ENCODE measurements at places on chromosomes 2 and 18.

DNA sequence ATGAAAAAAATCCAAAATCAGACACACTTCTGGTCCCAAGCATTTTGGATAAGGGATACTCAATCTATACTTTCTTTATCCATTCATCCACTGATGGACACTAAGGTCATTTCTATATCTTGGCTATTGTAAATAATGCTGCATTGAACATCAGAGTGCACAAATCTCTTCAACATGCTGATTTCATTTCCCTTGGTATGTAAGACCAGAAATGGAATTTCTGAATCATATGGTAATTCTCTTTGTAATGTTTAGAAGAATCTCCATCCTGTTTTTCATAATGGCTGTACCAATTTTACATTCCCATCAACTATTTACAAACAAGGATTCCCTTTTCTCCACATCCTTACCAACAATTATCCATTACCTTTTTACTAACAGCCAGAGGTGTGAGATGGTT, 33.7 kb upstream of the MCM6 start:
- no peak for DNase-seq

GRCh38 chr2:145760781-145761649, 1241.1 kb upstream of the ZEB2 start:
- no peak for DNase-seq

- DNase-seq = peak; percentile 48
These were observed 95.9 kb downstream of the NEB start for GRCh38 chr2:151638191-151638933.

DNA sequence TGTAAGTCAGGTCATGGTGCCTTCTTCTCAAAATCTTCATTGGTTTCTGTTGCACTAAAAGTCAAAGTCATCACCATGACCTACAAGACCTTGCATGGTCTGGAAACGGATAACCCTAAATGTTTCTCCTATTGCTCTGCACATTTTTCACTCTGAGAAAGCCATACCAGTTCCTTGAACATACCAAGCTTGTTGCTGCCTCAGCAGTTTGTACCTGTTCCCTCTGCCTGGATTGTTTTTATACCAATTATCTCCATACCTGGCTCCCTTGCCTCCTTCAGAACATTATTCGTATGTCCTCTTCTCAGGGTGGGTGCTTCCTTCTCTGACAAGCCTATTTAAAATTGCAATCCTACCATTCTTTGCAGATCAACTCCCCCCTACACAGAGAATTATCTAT, 498.4 kb downstream of the DSC3 start:
- no peak for DNase-seq

- no peak for DNase-seq
These were observed 58.9 kb upstream of the ARL4C start for GRCh38 chr2:234555616-234556249.

DNA sequence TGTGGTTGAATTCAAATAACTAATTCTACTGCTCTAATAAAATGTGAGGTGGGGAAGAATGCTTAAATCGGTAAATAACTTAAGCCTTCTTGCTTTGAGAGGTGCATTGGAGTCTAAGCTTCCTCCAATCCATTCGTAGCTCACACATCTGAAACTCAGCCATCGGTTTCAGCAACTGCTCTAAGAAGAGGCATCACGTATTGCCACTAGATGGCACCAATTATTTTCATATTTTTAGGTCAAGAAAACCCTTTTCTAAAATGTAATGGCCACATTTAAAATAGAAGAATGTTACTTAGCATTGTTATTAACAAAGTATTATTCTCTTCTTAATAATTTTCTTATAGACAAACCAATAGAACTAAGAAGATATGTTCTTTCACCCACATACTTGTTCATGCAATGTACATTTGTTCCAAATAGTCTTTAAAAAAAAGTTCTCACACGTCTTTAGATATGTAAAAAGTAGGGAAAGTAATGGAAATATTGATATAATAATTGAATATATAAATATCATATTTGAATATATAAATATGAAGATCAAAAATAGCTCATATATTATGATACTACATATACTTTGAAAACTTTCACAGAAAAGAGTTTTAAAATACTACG, 229.8 kb downstream of the CCDC178 start:
- DNase-seq = peak; percentile 17

DNA sequence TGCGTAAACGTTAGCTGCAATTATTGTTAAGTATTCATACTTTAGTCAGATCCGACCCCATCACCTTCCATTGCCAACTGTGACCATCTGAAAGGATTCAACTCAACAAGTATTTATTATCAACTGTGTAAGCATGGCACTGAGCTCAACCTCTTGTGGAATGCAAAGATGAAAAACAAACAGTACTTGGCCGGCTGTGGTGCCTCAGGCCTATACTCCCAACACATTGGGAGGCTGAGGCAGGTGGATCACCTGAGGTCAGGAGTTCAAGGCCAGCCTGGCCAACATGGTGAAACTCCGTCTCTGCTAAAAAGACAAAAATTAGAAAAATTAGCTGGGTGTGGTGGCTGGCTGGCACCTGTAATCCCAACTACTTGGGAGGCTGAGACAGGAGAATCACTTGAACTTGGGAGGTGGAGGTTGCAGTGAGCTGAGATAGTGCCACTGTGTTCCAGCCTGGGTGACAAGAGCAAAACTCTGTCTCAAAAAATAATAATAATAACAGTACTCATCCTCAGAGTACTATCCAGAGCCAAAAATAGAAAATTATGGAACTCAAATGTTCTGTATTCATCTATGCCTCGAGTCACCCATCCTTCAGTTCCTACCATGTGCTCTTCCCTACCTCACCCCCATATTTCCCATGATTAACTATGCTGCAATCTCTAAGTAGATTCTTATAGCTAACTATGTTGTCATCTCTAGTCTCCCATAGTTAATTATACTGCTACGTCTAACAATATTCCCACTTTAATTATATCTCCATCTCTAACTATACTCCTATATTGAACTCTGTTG, 8.6 kb upstream of the MREG start:
- peak; percentile 53 for DNase-seq

DNA sequence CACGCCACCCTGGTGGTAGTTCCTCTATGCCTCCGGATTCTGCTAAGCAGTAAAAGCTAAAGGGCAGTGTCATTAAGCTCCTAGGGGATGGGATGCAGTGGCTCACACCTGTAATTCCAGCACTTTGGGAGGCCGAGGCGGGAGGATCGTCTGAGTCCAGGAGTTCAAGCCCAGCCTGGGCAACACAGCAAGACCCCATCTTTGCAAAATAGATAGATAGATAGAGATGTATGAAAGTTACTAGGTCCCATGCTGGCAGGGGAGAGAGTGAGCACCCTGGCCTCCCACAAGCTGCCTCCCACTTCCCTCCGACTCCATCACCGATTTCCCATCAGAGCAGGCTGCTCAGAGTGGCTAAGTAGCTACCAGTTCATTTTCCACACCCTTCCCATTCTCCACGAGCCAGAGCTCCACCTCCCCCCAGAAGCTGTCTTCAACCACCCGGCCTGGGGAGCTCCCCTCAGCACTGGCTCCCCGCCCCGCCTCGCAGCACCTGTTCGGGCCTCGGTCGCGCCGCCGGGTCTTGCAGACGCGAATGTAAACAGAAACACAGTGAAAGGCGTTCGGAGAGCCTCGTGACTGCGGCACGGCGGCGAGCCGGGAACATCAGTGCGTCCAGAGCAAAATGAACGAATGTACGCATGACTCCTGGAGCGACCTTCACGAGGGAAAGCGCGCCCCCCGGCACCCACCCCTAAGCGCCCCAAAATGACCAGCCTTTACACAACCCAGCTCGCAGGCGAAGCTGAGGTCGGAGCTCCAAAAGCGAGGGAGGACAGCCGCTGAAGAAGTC, 598 bp upstream of the CEP68 start:
- DNase-seq = peak; percentile 37

- DNase-seq = no peak
These were observed 73.9 kb downstream of the MYCN start for GRCh38 chr2:16014041-16014787.

DNA sequence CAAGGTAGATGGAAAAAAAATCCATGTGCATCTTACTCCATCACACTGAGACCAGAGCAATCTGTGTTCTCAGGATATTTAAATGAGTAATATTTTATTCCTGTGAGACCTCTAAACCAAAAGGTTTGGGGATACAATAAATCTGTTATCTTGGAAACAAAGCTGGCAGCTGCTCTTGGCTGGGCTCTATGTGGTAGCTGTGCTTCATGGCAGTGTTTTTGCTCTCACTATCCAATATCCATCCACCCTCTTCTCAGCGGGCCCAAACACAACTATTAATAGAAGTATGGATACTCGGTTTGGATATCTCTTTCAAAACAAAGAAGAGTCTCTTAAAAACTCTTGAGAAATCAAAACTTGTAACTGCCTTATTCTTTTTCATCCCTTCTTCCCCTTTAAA, 244.9 kb upstream of the RAB12 start:
- DNase-seq = no peak

DNA sequence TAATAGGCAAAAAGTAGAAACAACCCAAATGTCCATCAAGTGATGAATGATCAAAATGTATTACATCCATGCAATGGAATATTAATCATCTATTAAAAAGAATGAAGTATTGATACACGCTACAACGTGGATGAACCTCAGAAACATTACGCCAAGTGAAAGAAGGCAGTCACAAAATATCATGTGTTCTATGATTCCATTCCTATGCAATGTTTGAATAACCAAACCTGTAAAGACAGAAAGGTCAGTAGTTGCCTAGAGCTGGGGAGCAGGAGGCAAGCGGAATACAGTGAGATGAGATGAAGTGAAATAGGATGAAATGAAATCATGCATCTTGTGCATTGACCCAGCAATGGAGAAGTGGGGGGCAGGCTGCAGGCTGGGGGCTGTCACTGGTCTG, 17.9 kb upstream of the COL6A3 start:
- DNase-seq = no peak
